ENCODE measurements at places on chromosomes 6 and 20. TPM values are rescaled to one million over a fixed set of nuclear protein-coding genes. Genes with fewer than 3 reads are reported as not detected.
A peak's percentile ranks its signal among the peaks of the same experiment; 100 is the strongest.

Gene TRAM2
- 16.0 TPM for total RNA-seq

GRCh38 chr6:150633486-150633834, 33.8 kb downstream of the PLEKHG1 start:
- no peak for DNase-seq

Gene POPDC3
- 0.26 TPM for total RNA-seq

- no peak for DNase-seq
These were observed 29.7 kb downstream of the DOP1A start for GRCh38 chr6:83097204-83097603.

DNA sequence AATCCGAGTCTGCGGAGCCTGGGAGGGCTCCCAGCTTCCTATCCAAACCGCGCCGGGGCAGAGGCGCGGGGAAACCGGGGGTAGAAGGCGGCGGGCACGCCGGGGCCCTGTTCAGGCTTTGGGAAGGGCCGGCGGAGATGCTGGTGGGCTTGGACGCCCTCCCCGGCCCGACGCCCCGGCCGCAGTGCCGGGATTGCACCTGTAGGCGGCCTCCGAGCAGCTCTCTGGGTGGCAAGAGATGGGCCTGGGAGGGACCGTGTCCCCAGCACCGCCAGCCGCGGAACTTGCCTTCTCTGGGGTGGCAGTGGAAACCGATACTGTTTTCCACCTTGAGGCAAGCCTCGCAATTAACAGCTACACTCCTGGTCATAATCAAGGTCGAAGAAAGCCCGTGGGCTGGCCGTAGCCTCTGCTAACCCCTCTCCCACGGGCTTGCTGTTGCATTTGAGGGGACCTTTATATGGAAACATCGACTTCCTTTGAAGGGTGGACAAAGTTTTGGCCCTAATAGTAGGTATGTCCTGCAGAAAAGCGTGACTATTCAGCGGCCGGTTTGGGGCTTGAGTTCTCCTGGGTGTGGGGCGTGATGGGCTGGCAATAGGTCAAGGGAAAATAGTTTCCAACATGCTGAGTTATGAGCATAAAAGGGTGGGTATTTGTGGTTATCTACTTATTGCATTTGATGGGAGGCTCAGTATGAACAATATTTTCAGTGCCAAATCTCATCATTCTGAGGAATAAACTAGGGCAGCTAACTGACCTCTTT, 1.1 kb upstream of the JAG1 start:
- DNase-seq = peak; percentile 79

GRCh38 chr20:61628901-61629601, 377.0 kb downstream of the CDH4 start:
- DNase-seq = no peak

DNA sequence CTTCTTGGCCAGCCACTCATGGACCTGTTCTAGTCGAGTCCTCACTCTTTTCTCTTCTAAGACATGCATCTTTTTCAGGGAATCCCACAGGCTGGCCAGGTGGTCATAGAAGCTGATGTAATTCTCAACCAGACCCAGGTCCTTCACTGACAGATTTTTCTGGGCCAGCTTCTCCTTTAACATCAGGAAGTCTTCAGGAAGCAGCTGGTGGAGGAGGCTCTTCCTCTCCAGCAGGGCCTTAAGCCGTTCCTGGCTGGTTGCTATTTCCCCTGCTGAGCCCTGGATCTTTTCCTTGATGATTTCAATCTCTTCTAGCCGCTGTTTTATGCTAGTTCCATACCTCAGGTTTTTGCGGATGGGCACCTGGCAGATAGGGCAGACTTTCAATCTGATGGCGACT, 28.6 kb downstream of the DDX27 start:
- DNase-seq = no peak

DNA sequence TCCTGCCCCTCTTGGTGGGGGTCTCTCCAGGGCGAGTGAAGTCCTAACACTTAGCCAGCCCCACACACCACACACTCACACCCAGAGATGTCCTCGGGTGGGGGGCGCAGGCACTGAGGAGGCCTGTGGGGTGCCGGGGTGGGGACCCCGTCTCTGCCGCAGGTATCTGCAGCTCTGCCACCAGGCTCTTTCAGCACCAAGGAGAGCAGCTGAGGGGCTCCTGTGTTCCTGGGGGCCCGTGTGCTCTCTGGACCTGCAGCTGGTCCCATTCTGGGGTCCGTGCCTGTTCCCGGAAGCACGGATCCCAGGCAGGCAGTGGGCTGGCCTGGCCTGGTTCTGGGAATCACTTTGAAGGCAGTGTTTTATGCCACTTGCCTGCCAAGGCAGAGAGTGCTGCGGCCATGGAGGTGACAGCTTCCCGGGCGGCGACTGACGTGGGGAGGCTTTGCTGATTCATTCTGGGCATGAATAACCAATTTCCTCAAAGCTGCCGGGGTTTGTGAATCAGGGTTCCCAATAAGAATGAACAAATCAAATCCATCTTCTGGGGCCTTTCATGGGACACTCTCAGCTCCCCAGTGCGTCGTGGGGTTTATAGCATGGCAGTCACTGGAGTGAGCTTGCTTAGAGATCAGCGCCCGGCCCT, 54.4 kb upstream of the SLCO4A1 start:
- DNase-seq = no peak

- DNase-seq = no peak
These were observed 62.7 kb upstream of the ISM1 start for GRCh38 chr20:13158369-13158768.

- peak; percentile 61 for DNase-seq
These were observed 12.5 kb downstream of the PRDM1 start for GRCh38 chr6:106098383-106099234.

- no peak for DNase-seq
These were observed 24.6 kb upstream of the SERPINB1 start for GRCh38 chr6:2866171-2866846.

DNA sequence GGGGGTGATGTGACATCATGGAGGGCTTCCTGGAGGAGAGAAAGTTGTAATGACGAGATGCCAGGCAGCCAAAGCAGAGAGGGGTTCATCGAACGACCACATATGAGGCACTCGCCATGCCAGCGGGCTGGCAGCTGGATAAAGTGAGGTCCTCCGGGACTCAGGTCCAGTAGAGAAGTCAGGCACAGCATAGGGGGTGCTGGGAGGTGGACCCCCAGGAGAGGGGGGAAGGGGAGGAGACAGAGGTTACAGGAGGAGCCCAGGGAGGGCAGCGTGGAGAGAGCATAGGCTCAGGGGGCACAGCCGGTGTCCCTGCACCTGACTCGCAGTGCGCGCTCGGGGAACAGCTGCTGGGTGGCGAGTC, 174.7 kb downstream of the BMP7 start:
- no peak for DNase-seq

Gene PLG
- total RNA-seq = 3.9 TPM

GRCh38 chr6:144361016-144361415, 75.9 kb downstream of the UTRN start:
- DNase-seq = no peak

DNA sequence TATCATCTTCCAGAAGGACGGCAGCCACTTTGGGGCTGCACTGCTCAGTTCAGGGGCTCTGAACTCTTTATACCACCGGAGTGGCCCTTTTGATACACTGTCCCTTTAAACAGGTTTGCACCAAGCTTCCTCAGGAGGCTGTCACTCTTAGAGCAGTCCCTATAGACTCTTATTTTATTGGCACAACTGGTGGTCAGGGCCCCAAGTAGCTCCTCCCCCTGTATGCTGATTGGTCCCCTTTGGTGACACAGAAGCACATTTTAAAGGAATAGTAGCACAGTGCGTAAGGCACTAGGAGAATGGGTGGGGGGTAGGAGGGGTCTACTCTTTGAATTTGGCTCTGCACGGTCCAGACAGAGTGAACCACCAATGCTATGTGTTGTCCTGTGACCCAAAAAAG, 122.6 kb upstream of the MLN start:
- DNase-seq = no peak

GRCh38 chr20:46406986-46407670, 713 bp upstream of the ELMO2 start:
- DNase-seq = peak; percentile 72

DNA sequence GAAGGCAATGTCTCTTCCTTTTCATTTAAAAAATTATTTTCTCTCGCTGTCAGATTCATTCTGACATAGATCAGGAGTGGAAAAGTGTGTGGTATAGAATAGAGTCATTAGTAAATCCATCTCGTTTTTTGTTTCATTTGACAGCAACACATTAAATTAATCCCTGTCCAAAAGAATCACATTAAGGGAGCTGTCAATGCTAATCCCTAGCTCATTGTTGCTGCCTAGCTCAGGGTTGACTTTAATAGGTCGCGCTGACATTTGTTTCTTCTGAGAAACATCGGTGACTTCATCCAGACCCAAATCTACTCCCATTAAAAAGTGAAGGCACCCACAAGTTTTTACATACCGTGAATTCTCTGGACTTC, 25.4 kb upstream of the MAP3K7 start:
- DNase-seq = no peak
